ENCODE measurements at places on chromosomes 1 and 21.

DNA sequence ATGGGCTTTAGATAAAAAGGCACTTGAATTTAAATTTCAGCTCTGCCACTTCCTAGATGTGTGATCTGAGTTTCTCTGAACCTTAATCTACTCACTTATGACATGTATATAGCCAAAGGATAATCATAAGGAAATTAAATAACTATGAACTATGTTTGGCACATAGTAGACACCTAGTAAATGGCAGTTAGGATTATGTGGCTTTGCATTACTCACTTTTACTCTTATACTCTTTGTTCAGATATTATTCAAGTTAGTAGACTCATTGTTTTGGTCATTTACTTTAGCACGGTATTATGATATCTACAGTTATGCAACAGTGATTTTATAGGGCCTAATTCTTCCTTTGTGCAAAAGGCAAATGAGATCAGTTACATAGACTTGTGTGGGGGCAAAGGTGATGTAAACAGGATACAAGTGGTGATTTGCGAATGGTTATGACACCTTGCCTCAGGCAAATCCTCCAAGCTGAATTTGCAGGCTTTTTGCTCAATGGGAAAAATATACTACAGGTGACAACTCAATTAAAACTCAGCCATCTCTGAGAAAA lies 297.2 kb upstream of the PBX1 start:
- DNase-seq = no peak

- peak; percentile 31 for DNase-seq
Measured at GRCh38 chr1:45014321-45015028, 2.4 kb downstream of the UROD start.

DNA sequence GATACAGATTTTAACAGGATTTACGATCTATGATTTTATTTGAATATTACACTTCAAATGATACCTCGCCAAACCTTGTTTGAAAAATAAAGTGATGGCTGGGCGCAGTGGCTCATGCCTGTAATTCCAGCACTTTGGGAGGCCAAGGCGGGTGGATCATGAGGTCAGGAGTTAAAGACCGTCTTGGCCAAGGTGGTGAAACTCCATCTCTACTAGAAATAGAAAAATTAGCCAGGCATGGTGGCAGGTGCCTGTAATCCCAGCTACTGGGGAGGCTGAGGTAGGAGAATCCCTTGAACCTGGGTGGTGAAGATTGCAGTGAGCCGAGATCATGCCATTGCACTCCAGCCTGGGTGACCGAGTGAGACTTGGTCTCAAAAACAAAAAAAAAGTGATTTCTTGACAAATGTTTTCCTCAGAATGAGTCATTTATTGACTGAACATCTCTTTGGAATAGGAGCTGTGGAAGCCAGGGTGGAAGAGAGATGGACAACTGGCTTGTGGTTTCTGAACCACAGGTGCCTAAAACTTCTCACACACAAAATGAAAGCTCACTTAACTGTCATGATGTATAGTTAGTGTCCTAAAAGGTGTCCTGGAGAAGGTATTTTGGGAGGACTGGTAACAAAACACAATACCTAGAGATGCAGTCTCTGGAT lies 11.9 kb downstream of the PKNOX1 start:
- no peak for DNase-seq

DNA sequence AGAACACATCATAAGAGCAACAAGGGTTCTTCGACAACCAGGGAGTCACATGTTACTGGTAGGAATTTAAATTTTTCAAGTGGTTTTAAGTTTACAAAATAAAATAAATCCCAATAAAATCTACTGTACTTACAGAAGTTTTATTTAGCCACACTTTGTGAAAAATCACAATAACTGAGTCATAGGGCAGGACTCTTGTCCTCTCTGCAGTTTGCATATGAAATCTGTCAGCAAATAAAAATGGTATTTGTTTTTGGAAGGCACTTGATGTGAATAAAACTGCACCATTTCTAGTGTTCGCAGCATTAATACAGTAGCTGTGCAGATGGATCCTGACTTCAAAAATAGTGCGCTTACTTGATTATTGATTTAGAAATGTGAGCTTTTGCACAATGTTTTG lies 150.4 kb downstream of the LBR start:
- no peak for DNase-seq

- no peak for DNase-seq
Measured at GRCh38 chr1:150609732-150610131, 19.7 kb downstream of the ENSA start.

DNA sequence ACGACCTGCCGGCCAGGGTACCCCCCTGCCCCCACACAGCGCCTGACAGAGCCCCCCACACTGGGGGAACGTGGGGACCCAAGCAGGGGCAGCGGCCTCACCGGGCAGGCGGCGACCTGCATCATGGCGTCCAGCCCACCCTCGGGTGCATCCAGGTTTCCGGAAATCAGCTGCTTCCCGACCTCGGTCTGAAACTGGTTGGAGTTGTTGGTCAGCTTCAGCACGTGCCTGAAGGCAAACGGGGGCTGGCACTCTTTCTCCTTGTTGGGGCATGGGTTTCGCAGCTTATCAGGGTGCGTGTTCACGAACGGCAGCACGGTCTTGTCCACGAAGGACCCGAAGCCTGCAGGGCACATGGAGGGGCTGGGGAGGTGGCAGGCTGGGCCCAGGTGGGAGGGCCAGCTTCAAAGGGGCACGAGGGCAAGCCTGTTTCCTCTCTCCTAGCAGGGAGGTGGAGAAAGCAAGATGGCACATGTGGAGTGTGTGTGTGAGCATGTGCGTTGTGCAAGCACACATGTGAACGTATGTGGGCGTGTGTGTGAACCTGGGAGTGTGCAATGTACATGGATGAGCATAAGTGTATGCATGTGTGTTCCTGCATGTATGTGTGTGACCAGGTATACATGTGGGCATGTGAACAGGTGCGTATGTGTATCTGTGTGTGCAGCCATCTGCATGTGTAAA lies 19.2 kb downstream of the ITGB2 start:
- no peak for DNase-seq

GRCh38 chr1:71899881-71900280 lies 382.5 kb downstream of the NEGR1 start:
- DNase-seq = no peak

DNA sequence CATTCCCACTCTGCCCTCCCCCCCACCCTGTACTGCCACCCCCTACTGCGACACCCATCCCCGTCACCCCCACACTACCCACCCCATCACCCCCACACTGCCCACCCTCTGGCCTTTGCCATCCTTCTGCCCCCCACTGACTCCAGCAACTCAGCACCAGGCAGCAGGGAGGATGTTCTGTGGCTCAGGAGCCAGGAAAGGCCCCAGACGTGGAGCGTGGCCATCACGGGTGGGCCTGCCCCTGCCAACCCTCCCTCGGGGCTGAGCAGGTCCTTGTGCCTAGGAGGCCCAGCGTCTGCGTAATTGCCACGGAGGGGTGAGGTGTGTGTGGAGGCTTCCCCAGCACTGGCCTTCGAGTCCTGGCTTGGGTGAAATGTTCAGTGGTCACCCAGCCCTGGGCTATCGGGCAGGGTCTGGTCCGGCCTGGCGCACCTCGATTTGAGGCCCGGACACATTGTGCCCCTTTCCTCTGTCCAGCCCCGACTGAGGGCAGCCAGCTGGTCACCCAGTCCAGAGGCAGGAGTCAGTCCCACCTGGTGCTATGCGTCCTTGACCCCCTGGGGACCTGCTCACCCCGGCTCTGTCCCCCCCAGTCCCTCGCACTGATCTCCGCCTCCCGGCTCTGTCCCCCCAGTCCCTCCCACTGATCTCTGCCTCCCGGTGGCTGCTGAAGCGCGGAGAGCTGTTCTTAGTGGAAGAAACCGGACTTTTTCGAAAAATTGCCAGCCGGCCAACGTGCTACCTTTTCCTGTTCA lies 23.0 kb downstream of the ARHGEF16 start:
- DNase-seq = no peak

DNA sequence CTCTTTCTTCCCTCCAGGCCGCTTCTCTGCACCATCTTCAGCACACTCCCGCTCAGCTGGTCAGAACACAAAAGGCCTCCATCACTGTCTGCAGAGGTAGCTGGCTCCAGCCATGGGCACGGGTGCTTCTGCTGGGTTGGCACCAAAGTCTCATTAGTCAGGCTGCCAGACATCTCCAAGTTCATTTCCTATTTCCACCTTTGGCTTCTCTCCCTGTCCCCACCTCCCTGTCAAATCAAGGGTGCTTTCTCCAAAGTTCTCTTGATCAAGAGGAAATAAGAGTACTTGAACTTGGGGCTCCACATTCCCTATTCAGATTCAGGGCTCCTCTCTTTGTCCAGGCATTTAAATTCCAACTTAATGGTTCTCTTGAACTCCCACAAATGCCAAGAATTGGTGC lies 33.9 kb upstream of the GRIK3 start:
- DNase-seq = no peak

GRCh38 chr1:238409191-238409850 lies 518.6 kb upstream of the ZP4 start:
- DNase-seq = no peak

DNA sequence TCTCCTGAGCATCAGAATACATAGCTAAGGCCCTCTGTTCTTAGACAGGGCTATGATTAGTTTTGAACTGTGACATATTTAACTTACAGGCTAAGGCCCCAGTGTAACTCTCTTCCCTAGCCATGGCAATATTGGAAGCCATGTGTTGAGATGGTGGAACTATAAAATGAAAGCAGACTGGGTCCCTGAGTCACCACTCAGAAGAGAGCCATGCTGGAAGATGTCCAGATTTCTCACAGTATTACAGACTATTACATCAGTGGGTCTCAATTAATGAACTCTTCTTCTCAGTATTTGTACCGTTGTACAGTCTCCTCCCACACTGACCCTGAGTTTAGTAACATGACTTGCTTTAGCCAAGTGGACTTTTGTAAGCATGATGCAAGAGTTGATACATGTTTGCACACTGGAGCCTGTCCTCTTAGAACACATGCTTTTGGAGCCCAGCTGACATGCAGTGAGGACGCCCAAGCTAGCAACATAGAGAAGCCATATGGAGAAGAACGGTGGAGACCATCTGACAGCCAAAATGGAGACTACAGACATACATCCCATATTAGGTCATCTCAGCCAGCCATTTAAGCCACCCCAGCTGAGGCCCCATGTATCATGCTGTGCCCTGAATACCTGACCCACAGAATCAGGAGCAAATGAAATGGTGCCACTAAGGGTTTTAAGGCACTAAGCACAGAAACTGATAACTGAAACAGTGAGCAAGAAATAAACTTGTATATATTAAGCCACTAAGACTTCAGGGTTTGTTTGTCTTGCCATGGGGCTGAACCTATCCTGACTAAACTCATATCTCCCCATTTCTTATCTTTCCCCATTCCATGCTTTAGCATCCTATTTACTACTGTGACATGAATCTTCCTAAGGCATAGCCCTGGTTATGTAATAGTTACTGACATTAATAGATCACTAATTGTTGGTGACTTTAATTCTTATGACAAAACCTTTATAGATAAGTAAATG lies 24.4 kb downstream of the TBX15 start:
- DNase-seq = no peak

DNA sequence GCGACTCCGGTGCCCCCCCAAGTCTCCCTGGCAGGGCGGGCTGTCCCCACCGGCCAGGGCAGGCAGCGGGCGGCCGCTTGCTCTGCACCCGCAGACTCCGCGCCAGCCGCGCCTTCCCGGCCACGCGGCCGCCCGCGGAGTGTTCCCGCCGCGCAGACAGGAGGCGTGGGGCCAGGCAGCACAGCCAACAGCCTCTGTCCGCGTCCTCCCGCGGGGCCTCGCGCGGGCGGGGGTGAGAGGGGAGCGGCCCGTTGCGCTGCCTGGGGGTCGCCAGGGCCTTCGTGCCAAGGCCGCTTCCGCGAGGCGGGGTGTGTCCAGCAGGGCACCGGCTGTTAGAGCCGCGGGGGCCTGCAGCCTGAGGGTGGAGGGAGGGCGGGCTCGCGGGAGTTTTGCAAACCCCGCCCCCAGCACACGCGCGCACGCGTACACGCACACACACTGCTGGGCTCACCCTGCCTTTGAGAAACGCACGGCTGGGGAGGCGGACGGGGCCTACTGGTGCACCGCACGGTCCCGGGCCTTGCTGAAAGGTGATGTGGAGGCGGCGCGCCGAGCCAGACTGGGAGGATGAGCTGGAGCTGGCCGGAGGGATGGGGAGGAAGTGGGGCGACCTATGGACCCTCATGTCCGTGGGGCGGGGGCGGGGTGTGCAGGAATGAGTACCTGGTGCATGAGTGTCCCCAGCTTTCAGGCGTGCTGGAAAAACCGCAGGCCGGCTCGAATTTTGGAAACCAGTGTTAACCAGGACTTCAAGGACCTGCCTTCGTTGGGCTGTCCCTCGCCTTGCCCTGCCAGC lies 41.5 kb downstream of the KIAA1614 start:
- DNase-seq = peak; percentile 30

DNA sequence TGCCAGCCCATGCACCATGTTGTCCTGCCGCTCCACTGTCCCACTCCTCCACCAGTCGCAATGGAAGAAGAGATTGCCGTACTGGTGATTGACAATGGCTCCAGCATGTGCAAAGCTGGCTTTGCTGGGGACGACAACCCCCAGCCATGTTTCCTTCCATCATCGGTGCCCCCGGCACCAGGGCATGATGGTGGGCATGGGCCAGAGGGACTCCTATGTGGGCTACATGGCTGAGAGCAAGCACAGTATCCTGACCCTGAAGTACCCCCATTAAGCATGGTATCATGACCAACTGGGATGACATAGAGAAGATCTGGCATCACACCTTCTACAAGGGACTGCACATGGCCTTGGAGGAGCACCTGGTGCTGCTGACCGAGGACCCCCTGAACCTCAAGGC lies 1.9 kb upstream of the AMY2B start:
- no peak for DNase-seq

DNA sequence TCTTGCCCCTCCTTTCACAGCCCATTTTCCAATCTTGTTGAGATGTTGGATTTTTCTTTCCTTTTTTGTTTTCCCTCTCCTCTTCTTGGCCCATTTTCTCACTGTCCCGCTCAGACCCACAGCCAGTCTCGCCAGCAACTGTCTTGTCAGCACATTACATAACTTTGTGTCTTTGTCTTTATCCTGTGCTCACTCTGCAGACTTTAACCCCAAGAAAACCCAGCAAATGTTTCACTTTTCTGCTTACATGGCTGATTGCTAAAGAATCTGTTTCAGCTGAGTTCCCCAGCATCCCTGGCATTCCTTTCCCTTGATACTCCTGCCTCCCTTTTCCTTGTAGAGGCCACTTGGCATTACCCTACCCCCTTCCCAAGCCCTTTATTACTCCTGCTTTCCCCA lies 74.6 kb downstream of the ZNF648 start:
- DNase-seq = no peak

DNA sequence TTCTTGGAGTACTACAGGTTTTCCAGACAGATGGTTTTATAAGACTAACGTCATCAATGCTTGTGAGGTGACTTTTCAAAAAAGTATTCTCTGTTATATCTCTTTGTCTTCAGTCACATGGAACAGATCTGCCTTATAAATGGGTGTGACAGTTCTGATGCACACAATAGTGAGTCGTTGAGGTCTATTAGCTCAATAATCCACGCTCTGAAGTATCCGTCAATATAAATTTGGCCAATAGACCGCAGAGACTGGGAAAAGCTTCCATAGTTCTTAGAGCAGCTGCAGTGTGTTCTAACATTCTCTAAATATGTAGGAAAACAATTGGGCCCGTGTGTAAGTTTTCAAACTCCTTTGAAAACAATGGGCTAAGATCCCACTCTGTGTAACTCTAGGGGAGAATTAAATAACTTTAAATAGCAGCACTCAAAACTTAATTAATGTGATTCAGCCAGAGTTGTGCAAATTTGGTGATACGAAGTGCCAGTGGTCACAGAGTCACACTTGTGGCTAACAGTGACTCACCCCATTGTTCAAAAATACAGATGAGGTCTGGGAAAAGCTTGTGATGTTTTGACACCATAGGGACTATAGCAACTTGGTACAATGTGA lies 316.0 kb downstream of the LMO4 start:
- no peak for DNase-seq

- no peak for DNase-seq
Measured at GRCh38 chr1:115978292-115978941, 2.1 kb downstream of the SLC22A15 start.
